ENCODE measurements at places on chromosomes 6 and 20.
A peak's percentile ranks its signal among the peaks of the same experiment; 100 is the strongest.

DNA sequence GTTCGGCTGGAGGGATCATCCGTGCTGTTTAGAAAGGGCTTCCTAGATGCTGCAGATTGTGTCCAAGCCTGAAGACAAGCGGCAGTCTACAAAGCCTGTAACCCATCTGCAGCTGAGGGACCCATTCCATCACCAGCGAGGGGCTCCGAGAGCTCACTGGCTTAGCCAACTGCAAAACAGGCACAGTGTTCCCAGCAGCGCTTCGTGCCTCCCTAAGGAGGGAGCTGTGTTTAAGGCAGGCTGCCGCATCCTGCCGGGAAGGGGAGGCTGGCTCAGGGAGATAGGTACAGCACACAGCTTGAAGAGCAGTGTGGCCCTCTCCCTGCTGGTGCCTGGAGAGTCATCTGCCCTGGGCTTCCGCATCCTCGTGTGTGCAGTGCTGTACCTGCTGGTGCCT is 32.4 kb downstream of the DUSP22 start:
- no peak for DNase-seq

- DNase-seq, result no peak
These were observed 6.6 kb downstream of the TSPYL4 start for GRCh38 chr6:116247285-116247684.

GRCh38 chr6:7159790-7160525 is 52.2 kb downstream of the RREB1 start:
- DNase-seq, result no peak

- no peak for DNase-seq
These were observed 352.1 kb downstream of the MMUT start for GRCh38 chr6:49110916-49111315.

DNA sequence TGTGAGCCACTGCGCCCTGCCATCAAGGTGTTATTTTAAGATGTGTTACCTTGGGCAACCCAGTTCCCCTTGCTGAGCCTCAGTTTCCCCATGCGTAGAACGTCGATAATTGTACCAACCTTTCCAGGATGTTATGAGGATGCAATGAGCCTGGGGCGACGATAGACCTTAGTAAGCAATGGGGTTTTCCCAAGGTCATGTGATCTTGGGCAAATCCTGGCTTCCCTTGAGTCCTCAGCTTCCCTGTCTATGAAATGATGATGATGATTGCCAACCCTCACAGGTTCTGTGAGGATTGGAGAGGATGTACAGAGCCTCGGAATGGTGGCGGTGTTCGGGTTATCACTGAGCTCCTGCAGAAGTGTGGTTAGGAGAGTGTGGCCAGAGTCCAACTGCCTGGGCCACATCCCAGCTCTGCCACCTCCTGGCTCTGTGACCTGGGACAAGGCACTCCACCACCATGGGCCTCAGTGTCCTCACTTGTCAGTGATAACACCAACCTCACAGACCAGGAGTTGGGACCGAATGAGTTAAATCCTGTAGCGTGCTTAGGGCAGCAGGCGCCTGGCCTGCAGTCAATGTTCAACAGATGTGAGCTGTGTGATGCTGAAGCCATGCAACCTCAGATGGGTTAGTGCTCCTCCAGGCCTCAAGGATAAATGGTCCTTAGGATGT is 23.4 kb downstream of the SIRPA start:
- no peak for DNase-seq

DNA sequence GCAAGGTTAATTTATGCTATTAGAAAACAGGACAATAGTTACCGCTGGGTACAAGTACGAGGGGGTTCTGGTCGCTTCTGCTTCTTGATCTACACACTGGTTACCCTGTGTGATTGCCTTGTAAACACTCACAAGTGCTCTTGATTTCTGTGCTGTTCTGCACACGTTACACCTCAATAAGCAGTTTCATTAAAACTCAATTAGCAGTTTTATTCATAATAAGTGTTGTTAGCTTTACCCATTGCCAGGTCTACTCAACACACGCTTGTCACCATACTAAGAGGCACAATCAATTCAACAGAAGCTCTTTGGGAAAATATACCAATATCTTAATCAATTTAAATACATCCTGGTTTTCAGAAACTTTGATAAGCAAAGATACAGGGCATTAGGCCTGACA is 20.4 kb downstream of the BMP7 start:
- DNase-seq, result no peak

GRCh38 chr6:15082708-15083107 is 163.2 kb upstream of the JARID2 start:
- no peak for DNase-seq

- no peak for DNase-seq
These were observed 2.0 kb downstream of the FOXC1 start for GRCh38 chr6:1611572-1612298.

GRCh38 chr6:33397541-33397940 is 5.9 kb downstream of the KIFC1 start:
- no peak for DNase-seq

- no peak for DNase-seq
These were observed 20.0 kb upstream of the COL19A1 start for GRCh38 chr6:69846312-69846711.

- DNase-seq, result no peak
These were observed 39.0 kb downstream of the PHF3 start for GRCh38 chr6:63674635-63675034.

GRCh38 chr6:101401792-101402621 is 8.5 kb downstream of the GRIK2 start:
- DNase-seq, result no peak

- no peak for DNase-seq
These were observed 593.5 kb upstream of the ARID1B start for GRCh38 chr6:156183678-156184077.

DNA sequence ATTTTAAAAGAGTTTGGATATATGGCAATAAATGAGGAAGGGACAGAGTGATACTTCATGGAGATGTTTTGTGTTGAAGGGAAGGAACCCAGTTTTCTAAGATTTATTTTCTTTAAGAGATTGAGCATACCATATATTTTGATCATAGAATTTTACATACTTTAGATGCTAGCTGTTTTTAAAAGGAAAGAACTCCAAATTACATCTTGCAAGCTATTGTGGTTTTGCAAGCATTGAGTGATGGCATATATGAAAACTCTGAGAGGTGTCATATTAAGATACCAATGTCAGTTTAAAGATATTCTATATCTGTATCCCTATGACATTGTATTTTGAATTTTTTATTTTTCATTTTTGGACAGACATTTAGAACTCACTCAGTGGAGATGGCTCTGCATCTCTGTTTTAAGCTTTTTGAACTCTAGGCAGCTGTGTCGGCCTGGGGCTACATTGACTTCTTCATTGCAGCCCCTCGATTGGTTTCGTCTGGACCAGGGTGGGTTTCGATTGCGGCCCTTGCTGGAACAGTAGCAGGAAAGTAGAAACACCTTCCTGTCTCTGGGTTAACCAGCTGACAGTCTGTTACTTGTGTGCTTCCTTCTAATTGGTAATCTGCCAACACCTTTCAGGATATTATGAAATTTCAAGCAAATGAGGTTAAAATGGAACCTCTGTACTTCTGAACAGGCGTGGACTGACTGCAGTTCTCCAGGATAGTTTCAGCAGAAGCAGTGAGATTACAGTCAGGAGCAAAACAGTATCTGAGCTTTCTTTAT is 14.0 kb downstream of the IGF2R start:
- DNase-seq, result no peak

GRCh38 chr20:61896058-61896961 is 169.4 kb downstream of the TAF4 start:
- peak; percentile 8 for DNase-seq

GRCh38 chr6:100881707-100882040 is 545 bp upstream of the ASCC3 start:
- DNase-seq, result no peak

GRCh38 chr20:50758992-50759391 is 27.6 kb downstream of the PARD6B start:
- DNase-seq, result no peak

DNA sequence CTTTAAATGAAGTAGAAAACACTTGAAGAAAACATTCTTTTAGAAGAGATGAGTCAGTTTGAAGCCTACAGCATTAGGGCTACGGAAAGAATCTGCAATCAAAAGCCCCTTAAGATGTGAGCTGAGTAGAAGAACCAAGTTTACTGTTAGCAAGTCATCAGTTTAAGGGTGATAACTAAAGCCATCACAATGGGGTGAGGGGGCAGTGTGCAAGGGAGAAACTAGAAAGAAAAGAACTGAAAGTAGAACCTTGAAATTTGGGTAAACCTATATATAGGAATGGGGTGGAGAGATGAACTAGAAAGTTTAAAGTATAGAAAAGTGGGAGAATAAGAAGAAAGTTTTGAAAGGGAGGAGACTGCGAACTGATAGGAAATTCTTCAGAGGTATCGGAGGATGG is 212.9 kb downstream of the COL19A1 start:
- no peak for DNase-seq

GRCh38 chr20:3741836-3742458 is 9.5 kb downstream of the HSPA12B start:
- DNase-seq, result no peak

DNA sequence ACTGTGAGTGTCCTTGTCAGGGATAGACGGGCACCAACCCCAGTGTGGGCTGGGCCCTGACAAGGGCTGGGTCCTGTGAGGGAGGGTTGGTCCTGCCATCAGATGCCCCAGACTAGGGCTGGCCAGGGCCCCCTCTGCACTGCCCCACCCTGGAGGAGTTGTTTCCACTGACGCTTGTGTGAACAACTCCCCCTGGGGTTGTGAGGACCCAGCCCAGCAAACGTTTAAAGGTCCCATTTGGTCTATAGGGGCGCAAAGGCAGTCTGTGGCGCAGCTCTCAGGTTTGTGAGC is 104.1 kb downstream of the BMP7 start:
- DNase-seq, result no peak

DNA sequence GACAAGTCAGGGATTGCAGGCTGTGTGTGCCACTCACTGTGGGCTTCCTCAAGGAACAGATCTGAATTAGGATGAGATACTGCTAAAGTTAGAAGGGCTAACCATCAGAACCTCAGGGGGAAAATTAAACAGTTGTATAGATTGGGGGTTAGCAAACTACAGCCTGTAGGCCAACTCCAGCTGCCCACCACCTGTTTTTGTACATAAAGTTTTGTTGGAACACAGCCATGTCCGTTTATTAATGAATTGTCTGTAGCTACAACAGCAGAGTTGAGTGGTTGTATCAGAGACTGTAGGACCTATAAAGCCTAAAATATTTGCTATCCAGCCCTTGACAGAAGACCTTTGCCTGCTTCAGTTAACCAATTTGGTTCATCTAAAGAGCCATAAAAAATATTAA is 127.2 kb upstream of the ECI2 start:
- no peak for DNase-seq

GRCh38 chr20:37559312-37560027 is 31.8 kb upstream of the BLCAP start:
- DNase-seq, result no peak

DNA sequence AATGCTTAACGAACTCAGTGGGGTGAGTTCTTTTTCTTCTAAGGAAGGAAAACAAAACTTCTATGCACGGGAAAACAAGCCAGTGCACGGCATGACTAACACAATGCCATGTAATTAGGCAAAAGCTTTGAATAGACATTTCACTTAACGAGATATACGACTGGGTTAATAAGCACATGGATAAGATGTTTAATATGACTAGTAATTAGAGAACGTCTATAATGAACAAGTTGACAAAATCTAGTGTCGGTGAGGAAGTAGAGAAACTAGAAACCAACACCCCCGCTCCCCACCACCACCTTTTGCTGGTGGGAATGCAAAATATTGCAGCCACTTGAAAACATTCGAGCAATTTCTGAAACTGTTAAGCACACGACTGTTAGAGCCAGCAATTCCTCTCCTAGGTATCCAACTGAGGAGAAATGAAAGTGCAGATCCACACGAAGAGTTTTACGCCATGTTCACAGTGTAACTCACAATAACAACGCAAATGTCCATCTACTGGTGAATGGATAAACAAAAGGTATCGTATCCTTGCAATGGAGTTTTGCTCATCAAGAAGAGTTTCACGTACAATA is 644.9 kb upstream of the AGPAT4 start:
- DNase-seq, result no peak

DNA sequence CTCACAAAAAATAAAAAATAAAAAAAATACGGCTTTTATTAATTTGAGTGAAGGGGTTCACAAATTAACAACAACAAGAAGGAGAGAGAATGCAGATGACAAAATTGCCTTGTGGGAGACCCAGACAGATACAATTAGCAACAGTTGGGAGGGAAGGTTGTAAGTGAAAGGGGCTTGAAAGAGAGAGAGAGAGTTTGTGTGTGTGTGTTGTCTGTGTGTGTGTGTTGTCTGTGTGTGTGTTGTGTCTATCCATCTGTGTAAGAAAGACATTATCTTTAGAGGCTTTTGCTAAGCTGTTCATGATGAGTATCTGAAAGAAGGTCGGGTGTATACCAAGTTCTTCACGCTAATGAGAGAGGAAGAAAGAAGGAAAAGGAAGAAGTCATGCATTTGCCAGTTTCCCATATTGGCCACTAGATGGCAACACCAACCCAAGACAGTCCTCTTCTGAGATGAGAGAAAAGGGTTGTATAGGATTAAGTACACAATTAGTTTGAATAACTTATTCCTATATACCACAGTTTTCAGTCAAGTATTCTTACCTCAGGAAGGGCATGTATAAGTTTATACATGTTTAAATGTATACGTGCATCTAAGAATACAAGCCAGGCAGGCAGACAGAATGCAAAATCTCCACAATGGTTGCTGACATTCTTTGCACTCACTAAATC is 63.7 kb upstream of the CD2AP start:
- DNase-seq, result peak; percentile 22

- DNase-seq, result peak; percentile 28
These were observed 454 bp downstream of the L3MBTL3 start for GRCh38 chr6:130018744-130019325.

DNA sequence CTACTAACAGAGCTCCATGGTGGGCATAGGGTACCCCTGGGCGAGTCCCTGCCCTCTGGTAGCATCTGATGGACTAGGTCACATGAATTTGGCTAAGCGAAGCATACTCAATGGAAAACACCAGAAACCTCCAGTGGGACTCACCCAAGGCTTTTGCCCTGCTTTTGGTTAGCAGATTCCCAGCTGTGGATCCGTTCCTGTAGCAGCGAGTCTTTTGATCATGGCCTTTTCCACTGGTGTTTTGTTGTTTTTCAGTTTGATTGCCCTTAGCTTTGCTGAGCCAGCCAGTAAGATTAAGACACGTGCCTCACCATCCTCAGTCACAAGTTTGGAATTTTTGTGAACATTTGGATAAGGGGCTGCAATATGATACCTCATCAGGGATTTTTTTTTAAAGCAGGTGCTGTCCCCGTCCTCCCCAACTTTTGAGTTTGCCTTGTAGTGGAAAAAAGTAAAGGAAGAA is 8.0 kb downstream of the TNFAIP3 start:
- DNase-seq, result no peak

DNA sequence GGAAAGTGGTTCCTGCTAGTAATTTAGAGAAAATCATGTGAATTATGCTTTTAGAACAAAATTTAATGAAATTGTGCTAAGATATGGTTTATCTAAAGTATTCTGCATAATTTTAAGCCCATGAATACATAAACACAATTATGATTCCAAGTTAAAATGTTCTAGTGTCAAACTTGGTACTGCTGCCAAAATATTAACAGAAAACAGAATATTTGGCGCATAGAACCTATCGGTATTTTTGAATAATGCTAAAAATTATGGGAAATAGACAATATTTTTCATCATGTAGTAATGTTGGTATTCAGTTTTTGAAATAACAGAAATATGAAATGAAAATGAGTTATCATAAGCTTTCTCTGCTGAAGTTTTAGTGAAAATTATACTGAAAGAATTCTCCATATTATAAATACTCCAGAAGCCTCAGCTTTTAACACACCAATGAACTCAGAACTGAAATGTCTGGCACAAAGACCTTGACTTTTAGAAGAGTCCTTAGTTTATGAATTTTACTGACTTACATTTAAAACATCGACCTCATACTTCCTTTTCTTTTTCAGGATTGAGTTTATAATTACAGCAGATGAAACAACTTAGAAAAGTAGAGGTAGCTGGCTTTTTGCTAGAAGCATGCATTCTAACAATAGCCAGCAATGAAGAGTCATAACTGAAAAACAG is 1192.3 kb upstream of the GJE1 start:
- DNase-seq, result no peak
